CD8-positive, alpha-beta T cell (primary cell): ENCODE measurements at places on chromosomes 7 and 10.

GRCh38 chr10:98217801-98218200 lies 50.2 kb downstream of the LOXL4 start:
- no peak for DNase-seq

DNA sequence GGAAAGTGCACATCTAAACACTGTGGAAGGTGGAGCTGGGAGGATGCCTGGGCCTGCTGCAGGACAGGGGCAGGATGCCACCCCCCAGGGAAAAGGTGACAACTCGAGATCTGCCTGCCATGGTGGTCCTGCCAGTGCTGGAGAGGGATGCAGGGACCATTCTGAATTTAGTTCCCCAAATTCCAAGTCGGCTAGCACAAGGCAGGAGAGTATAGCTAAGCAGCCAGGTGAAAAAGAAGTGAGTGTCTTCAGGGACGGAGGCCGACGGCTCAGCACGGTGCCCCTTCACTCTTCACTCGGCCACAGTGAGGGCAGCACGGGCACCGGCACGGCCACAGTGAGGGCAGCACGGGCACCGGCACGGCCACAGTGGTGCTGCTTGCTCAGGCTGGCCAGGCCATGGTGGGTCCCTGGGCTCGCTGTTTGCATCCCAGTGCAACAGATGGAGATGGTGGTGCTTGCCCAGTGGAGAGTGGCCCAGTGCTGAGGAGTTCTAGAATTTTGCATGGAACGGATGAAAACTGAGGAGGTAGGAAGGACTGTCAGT lies 161.3 kb upstream of the SHH start:
- no peak for DNase-seq

DNA sequence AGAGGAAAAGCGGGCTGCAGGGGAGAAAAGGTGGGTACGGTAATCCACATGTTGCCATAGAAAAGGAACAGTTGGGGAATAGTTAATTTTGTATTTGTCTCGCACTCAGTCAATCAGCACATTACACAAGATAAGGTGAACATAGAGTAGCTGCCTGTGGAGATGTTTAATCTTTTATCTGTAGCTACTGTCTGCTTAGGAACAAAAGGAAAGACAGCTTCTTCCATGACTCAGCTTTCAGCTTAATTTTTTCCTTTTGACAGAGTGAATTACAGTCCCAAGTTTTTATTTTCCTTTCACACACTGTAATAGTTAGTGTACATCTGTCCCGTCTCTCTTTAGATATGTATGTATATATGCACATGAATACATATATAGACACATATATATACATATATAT lies 39.3 kb upstream of the PODXL start:
- DNase-seq = no peak

GRCh38 chr7:124996778-124997177 lies 67.2 kb upstream of the POT1 start:
- no peak for DNase-seq

DNA sequence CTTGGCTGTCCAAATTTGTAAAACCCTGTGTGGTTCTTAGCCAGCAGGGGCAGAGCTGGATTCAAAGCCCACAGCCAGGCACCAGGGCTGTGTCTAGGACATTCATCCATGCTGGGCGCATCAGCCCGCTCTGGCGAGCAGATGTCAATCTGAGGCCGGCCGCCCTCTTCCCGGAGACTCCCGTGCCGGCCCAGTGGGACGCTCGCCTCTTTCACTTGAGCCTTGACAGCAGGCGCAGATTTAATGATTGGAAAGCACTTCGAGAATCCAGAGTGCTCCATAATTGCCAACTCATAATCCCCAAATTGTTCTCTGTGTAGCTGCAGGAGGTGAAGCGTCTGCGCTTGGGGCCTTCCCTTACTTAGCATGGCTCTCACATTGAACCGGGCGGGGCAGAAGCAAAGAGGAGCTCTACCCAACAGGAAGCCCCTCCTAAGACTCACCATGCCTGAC lies 36.7 kb downstream of the SLIT1 start:
- DNase-seq = no peak

- DNase-seq = no peak
Observed at GRCh38 chr10:74000892-74001669, 3.2 kb downstream of the VCL start.

- no peak for DNase-seq
Observed at GRCh38 chr7:138924501-138925225, 56.5 kb downstream of the KIAA1549 start.

DNA sequence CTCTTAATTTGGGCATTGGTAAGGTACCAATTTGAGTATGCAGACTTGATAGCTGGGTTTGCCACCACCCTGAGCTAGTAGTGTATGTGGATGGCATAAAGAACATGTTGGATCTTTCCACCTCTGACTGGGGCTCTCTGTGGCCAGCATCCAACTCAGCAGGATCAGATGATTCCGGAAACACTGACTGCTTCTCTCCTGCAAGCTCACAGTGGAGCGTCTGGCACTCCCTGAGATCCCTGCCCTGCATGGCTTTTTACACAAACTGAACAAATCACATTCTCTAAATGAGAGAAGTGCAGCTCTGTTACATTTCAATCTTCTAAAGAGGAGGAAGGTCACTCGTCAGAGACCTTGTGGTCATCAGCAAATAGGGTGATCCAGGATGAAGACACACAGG lies 1057.5 kb downstream of the NRG3 start:
- DNase-seq = no peak

- no peak for DNase-seq
Observed at GRCh38 chr10:30062090-30062489, 2.7 kb upstream of the JCAD start.

DNA sequence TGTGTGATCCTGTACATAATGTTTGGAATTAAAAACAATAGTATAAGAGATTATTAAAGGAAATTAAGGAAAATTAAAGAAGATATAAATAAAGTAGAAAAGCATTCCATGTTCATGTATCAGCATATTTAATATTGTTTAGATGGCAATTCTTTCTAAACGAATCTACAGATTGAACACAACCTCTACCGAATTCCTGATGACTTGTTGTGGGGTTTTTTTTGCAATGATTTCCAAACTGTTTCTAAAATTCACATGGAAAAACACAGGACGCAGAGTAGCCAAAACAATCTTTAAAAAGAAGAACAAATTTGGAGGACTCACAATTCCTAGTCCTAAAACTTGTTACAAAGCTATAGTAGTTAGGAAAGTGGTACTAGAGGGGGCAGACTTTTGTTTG lies 573.4 kb upstream of the IGFBP3 start:
- DNase-seq = no peak

DNA sequence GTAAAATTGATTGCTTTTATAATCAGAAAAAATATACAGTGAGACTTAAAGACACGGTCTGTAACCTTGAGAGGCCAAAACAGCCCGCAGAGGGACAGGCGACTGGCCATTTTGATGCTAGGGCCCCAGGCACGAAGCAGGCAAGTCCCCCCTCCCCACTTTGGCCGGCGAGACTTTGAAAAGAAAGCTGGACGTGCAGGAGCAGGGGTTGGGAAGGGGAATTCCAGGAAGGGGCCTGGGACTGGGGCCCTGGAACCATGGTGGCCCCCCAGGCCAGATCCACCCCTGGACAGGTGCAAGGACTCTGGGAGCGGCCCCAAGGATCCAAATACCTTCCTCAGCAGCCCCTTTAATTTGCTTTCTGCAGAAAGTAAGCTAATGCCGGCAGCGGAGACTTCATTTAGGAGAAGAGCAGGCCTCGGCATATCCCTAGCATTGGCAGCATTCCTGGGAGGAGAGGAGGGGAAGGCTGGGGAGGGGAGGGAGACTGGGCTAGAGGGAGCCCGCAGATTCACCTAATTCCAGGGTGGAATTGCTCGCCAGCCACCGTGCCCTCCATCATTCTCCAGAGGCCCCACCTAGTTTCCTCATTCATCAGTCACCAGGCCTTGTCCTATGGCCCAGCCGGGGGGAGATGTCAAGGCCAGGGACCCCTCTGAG lies 24.9 kb upstream of the TNRC18 start:
- no peak for DNase-seq
